ENCODE measurements at places on chromosomes 12 and 14.

GRCh38 chr14:66650491-66650911 lies 142.6 kb downstream of the GPHN start:
- DNase-seq, result no peak

DNA sequence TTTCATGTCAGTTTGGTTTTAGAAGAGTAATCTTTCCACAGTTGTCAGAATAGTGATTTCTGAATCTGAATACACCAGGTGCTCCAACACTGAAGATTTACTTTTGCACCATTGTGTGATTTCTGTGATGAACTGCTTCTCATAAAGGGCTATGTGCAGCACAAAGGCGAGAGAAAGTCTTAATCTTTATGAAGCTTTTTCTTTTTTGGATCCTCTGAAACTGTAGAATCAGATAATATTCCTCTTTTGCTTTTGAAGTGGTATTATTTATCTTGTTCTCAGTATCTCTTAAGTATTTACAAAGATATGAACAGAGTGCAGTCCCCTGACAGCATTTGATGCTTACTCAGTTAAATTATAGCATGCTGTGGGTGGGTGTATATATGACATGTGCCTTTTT lies 207.8 kb downstream of the NAV3 start:
- DNase-seq, result no peak

DNA sequence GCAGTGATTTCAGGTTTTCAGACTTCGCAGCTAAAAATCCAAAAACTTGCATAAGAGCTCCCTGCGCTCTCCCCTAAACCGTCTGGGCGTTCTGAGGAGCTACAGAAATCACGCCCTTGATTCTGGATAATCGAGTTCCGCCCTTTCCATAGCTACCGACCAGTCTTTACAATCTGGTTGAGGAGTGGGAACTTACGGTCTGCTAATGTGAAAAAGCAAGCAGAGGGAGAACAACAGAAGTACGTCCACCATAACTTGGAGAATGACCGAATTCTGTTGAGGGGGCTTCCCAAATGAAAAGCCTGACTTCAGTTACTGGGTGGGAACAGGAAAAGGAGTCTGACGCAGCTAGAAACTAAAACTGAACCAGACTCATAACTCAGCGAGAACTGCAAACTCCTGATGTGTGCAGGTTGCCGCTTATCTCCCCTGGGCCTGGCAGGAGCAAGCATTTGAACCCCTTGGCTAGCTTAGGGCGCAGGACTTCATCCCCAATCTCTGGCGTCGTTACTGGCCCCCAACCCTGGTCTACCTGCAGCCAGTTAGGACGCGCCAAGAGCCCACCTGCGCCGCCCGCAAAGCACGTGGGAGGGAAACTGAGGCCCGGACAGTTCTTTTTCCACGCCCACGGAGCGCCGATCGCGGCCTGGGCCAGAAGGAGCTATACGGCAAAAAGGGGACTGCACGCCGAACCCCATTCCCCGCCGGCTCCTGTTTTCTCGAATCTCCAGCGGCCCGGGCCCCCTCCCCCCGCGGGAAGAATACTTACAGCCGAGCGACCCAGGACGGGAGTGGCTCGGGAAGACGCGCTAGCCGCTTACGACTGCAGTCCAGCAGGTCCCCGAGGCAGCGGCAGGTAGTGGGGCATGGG lies 838 bp downstream of the LRIG3 start:
- no peak for DNase-seq

DNA sequence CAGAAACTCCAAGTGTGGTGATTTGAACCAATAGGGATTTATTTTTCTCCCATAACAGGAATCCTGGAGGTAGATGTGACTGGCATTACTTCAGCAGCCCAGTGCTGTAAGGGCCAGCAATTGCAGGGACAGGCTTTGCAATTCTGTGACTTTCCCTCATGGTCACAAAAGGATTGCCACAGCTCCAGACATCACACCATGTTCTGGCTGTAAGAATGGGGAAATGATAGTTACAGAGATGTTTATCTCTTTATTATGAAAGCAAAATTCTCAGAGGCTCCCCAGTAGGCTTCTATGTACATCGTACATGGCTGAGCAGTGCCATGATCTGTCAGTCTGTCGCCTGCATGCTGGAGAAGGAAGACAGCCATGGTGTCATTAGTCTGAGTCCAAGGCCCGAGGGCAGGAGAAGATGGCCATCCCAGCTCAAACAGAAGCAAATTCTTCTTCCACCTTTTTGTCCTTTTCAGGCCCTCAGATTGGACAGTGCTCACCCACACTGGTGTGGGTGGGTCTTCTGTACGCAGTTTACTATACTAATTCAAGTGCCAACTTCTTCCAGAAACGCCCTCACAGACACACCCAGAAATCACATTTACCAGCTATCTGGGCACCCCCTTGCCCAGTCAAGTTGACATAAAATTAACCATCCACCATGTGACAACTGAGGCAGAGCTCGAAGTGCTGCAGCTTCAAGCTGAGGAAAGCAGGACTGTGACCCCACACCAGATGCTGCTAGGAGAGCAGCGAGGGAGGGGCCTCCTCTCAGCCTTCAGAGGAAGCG lies 17.2 kb downstream of the ZBTB42 start:
- no peak for DNase-seq

GRCh38 chr14:49033131-49033530 lies 553.0 kb downstream of the RPS29 start:
- no peak for DNase-seq

DNA sequence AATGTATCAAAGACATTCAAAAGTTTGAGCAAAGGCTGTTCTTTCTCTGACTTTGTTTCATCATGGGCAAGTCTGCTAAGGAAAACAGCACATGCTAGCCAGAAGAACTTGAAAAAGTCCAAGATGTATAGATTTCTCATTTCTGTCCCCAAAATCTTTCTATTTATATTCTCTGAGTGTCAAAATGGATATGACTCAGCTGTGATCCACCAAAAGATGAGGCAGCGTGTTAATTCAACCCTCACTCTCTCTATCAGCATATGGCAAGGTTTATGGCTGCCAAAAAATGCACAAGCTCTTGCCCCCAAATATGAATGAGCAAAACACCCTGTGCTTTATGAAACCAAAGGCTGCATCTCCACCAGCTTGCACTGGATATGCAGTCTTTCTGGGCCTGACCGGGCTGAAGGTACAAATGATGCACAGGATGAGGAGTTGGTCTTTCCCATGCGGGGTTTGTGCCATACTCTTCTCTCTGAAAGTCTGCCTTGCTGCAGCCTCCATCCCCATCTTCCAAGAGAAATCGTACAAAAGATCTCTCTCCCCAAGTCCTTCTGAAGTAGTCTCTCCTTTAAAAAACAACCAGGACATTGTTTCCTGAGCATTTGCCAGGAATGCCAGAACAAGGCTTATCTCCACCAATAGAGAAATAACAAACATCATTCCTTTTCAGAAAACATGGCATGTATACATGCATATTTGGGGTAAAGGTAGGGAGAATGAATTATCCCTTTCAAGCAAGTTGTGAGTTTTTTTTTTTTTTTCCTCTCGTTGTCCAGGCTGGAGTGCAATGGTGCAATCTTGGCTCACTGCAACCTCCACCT lies 203.4 kb downstream of the TMX1 start:
- no peak for DNase-seq

DNA sequence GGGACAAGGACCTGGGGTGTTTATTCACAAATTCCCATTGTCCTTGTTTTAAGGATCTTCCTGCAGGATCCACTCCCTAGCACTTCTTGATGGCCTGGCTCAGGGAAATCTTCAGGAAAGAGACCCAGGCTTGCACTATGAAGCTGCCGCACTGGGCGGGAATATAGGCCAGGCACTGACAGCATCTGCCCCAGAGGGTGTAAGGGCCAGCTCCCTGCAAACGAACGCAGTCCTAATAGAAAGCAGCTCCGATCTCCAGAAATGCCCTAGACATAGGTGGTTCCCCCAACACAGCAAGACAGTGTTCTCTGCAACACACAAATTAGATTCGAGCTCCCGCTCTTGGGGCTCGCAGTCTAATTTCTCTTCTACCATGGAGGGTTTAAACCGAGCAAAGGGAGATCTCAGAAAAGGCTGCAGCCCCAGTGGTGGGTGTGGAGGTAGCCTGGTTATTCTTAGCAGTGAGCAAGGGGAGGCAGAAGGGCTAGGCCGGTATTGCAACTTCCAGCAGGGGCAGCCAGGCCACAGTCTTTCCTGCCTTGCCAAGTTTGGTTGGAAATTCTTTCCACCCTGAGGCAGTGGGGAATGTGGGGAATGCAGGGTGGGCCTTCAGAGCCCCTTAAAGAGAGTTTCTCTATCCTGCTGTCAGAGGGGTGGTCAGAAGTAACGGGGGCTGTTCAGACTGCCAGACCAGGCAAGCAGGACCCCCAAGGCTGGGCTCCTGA lies 16.1 kb upstream of the WSCD2 start:
- DNase-seq, result no peak

DNA sequence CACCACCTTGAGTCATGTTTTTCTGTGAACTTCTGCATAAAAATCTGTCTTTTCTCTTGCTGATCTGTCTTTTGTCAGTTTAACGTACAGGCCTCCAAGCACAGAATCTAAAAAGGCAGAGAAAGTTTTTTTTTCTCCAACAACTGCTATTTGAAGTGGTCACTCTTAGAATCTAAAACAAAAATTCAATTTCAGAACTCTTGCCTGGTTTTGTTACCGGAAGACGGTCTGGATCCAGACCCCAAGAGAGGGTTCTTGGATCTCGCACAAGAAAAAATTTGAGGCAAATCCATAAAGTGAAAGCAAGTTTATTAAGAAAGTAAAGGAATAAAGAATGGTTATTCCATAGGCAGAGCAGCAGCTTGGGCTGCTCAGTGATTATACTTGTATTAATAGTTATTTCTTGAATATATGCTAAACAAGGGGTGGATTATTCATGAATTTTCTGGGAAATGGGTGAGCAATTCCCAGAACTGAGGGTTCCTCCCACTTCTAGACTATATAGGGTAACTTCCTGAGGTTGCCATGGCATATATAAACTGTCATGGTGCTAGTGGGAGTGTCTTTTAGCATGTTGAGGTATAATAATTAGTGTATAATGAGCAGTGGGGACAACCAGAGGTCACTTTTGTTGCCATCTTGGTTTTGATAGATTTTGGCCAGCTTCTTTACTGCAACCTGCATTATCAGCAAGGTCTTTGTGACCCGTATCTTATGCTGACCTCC lies 150.0 kb upstream of the PLEKHA5 start:
- no peak for DNase-seq

GRCh38 chr12:79508622-79509021 lies 182.1 kb downstream of the PAWR start:
- no peak for DNase-seq

DNA sequence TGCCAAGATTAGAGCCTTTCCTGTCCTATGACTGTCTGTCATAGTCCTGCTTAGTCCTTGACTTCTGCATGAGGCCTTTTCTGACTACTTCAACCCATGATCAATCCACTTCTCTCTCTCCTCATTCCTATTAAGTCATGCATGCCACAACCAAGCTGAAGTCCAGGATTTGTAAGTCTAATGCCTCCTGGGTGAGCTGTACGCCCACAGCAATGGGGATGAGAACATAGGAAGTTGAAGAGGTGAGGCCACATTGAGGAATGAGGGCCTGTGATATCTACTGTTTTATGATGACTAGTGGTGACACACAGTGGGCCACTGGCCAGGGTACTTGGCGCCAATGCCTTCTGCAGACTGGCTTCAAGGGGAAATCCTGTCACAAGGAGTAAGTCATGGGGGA lies 994.1 kb upstream of the TMEM132C start:
- DNase-seq, result no peak

DNA sequence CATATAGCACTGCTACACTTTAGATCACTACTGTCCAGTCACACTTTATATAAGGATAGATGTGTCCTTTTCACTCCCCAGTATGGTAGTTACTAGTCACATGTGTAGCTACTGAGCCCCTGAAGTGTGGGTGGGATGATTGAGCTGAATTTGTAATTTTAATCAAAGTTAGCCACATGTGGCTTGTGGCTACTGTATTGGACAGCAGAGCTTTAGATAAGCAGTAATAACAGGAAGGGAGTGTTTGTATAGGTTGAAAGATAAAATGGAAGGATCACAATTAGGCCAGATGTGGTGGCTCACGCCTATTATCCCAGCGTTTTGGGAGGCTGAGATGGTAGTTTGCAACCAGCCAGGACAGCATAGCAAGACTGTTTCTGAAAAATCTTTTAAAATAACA lies 23.5 kb downstream of the NAA30 start:
- no peak for DNase-seq

DNA sequence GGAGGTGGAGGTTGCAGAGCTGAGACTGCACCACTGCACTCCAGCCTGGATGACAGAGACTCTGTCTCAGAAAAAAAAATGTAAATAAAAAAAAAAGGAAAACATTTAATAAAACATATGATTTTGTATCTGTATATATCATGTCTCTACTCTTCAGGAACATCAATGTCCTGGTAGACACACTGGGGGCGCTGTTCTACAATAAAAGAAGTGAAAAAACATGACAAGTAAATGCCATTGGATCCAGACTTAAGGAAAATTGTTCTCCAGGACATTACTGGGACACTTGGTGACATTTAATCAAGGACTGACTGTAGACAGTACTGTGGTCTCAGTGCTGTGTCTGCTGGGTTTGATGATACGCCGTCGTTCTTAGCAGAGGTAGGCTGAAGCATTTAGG lies 15.5 kb upstream of the KLC1 start:
- DNase-seq, result no peak

DNA sequence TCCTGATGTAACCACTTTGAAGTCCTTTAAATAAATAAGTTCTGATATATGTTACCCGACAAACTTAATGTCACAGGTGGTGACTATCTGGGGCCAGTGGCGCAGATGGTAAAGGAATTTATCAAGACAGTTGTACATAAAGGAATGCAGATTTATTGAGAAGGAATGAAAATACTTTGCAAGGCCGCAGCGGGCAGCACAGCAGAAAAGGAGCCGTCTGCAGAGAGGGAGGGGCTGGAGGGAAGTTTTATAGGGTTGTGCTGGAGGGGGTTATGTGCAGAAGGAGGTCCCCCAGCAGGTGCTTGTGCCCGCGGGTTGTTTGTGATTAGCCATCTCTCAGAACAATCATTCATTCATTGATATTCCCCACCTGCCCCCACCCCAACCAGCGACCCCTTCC lies 17.4 kb downstream of the GPRC5D start:
- no peak for DNase-seq

- no peak for DNase-seq
These were observed 33.9 kb downstream of the SLC35F4 start for GRCh38 chr14:57831981-57832380.

- DNase-seq, result no peak
These were observed 2.2 kb upstream of the LRRC23 start for GRCh38 chr12:6902448-6902847.
